ENCODE measurements at places on chromosomes 5 and 9.

- peak; percentile 42 for DNase-seq
Measured at GRCh38 chr5:35850967-35851680, 5.6 kb upstream of the IL7R start.

GRCh38 chr5:139862313-139862712, 66.7 kb downstream of the PSD2 start:
- DNase-seq = peak; percentile 38

GRCh38 chr5:157267025-157267424, 1.1 kb downstream of the CYFIP2 start:
- DNase-seq = no peak

- DNase-seq = no peak
Measured at GRCh38 chr5:68027519-68027918, 188.0 kb upstream of the PIK3R1 start.

DNA sequence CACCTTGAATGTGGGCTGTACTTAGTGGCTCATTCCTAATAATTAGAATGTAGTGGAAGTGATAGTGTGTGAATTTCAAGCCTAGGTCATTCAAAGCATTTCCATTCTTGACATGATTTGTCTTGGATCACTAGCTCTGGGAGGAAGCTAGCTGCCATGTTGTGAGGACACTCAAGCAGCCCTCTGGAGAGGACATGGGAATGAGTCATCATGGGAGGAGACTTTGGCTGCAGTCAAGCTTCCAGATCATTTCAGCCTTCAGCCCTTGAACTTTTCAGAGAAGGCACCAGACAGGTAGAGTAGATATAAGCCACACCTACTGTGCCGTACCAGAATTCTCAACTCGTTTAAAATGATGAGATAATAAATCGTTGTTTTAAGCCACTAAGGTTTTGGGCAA, 506.9 kb downstream of the ZNF608 start:
- no peak for DNase-seq

GRCh38 chr5:69309380-69309779, 23.2 kb downstream of the CCDC125 start:
- no peak for DNase-seq

DNA sequence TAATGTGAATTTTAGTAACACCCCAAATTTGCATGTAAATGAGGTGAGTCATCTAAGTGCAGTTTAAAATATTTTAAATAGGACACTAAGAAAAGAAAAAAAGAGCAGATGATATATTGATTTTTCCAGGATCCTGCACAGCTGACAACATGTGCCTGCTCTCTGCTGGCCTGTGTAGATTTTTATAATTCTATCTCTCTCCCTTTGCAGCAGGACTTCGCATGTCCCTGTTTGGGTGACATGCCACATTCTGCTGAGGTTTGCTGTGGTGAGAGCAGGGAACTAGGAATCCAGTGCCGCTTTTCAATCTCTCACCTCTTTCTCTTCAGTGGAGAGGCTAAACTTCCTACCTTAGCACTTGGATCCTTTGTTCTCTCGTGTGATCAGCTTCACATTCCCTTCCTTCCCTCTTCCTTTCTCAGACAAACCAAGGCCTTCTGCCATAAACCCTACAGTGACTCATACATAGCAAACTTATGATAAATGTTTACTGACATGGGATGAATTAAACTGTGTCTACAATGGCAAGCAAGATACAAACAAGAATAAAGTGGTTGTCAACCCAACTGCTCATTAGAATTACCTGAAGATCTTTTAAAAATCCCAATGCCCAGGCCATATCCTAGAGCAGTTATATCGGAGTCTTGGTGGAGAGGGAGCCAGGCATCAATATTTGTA, 198.8 kb upstream of the EFNA5 start:
- peak; percentile 80 for DNase-seq

- DNase-seq = no peak
Measured at GRCh38 chr5:77213601-77214000, 3.1 kb downstream of the PDE8B start.

DNA sequence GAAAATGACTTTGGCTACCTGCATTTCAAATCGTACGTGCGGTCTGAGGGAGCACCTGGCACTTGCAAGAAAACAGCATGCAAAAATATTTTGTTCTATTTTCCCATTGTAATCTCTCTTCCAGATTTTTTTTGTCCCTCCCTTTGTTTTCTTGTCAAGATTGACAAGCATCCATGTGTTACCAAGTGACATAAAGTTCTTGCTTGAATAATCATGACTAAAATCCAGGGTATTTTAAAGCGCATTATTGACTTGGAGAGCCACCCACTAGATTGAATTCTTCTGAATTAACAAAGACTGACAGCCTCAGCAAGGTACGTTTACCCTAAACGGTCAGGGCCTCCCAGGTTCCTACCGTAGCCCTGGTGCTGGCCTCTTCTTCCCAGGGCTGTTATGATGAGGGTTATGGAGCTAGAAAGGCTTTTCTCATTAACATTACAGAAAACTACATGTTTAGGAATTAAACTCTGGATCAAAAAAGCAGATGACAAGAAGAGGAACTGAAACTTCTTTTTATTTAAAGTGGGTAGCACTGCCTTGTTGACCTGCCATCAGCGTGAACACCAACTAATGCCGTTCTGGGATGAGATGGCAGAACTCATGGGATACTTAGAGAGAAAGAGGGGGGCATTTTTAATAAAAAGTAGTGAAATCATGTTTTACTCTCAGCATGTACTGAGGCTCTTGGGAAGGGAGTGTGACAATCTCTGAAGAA, 297.0 kb downstream of the EFNA5 start:
- DNase-seq = no peak

DNA sequence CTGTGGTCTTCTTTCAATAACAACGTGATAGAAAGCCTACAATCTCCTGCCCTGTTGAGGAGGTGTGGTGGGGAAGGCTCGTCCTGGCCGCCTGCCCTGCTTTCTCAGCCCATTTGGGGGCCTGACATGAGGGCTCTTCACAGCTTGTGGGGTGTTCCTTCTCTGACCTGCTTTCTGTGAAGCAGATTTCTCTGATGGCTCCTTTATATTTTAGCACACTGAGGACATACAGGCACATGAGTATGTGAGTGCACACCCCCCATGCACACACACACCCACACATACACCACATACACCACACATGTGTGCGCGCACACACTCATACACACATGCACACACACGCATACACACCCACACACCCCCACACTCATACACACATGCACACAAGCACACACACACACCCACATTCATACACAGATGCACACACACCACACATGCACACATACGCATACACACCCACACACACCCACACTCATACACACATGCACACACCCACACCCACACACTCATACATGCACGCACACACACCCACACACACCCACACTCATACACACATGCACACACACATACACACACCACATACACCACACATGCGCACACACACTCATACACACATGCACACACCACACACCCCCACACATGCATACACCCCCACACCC, 117.5 kb downstream of the COL5A1 start:
- no peak for DNase-seq

DNA sequence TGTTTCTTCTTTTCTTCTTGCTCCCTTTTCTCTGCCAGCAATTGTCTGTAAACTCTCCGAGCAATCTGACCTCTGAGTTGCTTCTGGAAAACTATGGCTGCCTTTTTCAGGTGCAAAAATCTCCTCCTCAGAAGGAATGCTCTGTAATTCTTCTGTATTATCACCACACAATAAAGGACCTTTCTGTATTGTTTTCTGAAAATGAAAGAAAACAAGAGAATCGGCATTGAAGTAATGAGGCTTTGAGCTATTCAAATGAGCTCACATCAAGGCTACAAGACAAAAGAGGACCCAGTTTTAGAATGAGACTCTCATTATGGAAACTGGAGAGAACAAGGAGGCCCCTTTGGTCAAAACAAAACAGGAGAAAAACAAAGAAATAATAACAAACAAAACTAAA, 86.2 kb upstream of the RETREG1 start:
- DNase-seq = no peak

DNA sequence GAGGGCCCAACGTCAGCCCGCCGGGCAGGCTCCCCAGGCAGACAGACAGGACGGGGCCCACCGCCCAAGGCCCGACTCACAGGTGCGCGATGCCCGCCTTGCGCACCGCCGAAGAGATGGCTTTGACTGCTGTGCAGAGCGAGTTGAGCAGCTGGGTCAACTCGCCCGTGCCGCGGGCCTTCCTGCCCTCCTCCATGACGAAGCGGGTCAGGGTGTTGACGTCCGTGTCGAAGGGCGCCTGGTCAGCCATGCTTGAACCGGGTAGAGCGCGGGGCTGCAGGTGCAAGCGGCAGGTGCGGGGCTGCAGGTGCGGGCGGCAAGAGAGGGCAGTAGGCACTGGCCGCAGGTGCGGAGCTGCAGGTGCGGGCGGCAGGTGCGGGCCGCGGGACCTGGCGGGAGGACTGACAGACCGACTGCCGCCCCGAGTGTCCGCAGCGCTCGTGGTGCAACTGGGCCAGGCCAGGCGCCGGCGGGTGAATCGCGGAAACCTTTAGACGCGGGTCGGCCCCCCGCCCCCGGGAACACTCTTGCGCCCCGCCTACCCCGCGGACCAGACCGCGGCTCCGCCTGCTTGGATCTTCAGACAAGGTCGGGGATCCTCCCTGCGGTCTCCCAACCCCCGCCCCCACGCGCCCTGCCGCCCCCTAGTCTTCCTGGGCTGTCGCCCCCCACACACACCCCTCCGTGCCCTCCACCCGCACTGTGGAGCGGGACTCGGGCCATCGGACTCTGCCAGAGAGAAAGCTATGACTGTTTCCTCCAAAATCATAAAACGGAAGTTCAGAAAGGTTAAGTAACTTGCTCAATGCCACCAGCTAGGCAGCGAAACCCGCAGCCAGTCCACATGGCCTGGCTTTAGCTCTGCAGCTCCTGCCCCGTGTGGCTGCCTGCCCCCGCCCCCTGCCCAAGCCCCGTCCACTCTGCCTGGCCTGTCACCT, at the start of gene FBP1:
FBP1 (minus strand) TSS at position 458 of the 938 bp plus-strand sequence; CDS start at position 250, 208 bp downstream.
- DNase-seq = no peak

DNA sequence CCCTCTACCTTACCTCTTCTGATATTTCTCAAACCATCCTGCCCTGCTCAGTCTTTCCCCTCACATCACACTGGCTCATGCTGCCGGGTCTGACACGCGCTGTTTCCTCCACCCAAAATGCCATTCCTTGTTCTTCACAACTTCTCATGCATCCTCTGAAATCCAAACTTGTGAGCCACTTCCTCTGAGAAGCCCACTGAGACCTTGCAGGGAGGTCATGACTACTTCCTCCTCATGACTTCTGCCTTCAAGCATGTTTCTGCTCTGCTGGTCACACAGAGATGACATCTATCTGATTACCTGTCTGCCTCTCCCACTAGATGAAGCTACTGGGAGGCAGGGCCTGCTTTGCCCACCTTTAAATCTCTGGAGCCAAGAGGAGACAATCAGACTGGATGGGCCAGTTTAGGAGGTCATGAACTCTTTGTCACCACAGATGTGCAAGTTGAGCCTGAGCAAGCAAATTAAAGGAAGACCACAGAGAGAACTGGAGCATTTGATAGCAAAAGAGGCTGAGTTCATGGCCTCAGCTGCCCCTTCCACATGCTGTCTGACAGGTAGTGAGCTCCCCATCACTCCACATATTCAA, 119.8 kb upstream of the TBC1D2 start:
- peak; percentile 78 for DNase-seq

GRCh38 chr9:137478962-137479861, 20.1 kb upstream of the NSMF start:
- DNase-seq = peak; percentile 53

DNA sequence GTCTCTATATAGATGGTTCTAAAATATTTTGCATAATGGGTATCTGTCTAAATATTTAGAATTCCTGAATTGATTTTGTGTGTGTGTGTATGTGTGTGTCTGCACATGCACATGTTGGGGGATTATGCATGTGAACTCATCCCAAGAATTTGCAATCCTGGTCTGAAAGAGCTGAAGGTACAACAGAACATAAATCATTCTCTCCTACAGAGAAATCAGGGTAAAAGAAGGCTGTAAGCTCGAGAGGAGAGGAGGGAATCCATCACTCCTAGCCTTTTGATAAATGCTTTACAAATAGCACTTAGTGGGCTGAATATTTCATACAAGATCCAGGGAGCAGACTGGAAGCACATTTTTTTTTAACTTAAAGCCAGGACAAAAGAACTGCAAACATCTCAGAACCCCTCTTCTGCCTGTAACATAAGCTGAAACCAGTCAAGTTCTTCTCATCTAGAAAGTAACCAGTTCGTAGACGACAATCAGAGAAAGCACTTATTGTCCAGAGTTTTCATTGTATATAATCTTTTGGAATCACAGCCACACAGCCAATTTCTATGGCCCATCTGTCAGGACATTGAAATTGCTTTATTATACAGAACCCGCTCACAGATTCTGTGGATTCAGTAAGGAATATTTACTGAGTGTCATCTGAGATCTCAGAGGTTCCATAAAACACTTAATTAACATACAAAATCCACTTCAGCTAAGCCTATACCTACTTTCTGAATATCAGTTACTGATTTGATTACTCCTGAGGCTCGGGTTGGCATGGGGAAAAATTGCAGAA, 541.4 kb upstream of the ZNF462 start:
- no peak for DNase-seq

- no peak for DNase-seq
Measured at GRCh38 chr5:170546282-170546681, 42.5 kb downstream of the KCNIP1 start.

DNA sequence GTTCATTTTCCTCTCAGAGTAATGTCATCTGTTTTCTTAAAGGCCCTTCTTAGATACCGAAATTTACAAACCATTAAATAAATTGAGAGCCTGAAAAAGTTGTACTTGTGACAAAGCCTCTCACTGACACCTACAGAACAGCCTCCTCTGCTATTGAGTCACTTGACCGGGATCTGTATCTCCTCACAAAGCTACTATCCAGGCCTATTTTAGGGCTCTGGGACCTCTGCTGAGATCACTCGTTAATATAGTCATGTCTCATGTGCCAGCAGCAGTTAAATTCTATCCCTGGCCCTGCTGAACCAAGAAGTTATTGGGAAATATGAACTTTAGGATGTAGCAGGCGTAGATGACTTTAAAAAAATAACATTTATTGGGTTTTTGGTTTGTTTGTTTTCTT, 31.1 kb downstream of the FBXO38 start:
- no peak for DNase-seq

- peak; percentile 50 for DNase-seq
Measured at GRCh38 chr9:129886226-129887174, 51.2 kb downstream of the USP20 start.

- no peak for DNase-seq
Measured at GRCh38 chr5:150514708-150515211, 6.8 kb downstream of the NDST1 start.

DNA sequence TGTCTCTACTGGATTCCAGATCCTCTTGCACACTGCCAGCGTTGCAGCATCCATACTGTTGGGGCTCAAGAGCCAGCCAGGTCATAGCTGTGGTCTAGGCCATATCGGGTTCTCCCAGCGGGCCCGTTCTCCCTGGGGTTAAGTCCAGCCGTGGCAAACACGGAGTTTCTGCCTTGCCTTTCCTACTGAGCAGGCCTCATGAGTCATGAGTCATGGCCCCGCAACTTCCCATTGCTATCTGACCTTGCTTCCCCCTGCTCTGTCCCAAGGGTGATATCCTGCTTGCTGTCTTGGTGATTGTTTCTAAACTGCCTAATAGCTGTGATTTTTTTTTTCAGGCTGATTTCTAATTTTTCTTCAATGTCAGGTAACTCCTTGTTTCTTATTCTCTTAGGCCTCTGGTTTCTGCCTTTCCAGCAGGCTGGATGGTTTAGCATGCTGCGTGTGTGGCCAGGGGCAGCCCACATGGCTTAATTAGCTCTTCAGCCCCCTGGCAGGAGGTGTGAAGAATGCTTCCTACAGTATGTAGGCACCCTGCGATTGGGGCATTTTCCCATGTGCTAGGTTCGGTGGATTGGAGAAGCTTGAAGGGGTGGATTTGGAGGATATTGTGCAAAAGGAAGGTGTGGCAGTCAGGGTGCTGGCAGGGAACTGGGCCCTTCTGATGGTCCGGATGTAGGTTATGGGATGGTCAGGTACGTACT, 18.7 kb downstream of the DAPK1 start:
- DNase-seq = peak; percentile 81

Measured in lung microvascular endothelial cell (primary cell).